ENCODE measurements at places on chromosomes 2 and 18. TPM values are rescaled to one million over a fixed set of nuclear protein-coding genes. Genes with fewer than 3 reads are reported as not detected.

- DNase-seq, result no peak
Observed at GRCh38 chr2:63681896-63682295, 93.1 kb downstream of the MDH1 start.

CHRNG gene
- total RNA-seq, result not detected

RAB6C gene
- total RNA-seq, result not detected

TMEM17 gene
- total RNA-seq, result 0.51 TPM

TMEM37 gene
- total RNA-seq, result 0.51 TPM

- DNase-seq, result no peak
Observed at GRCh38 chr2:9462313-9462712, 12.0 kb upstream of the IAH1 start.

NYAP2 gene
- not detected for total RNA-seq

OTOS gene
- total RNA-seq, result not detected

- DNase-seq, result no peak
Observed at GRCh38 chr2:80246534-80246933, 58.0 kb downstream of the LRRTM1 start.

DNA sequence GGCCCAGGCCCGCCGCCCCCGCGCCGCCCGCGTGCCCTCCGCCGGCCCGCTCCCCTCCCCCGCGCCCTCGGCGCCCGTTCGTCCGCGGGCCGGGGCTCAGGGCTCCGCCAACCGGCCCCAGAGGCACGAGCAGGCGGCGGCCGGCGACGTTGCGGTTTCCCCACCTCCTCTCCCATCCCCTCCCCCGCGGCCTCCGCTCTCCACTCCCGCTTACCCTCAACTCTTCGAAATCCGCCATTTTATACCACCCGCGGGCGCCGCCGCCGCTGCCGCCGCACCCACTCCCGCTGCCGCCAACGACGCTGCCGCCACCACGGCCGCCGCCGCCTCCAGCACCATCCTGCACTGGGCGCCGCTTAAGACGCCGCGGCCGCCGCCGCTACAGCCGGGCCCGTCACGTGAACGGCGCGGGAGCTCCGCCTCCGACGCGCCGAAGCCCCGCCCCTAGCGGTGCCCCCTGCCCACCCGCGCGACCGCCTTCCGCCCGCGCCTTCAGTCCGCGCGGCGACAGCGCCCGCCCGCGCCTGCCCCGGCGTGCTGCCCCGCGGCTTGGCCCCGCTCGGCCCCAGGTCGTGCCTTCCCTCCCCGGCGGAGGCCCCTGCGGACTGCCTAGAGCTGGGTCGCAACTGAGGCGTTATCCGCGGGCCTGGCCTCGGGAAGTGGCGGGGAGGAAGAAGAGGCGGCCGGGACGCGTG is at the start of the genes KATNAL2 and PIAS2:
Gene KATNAL2 (plus strand): TSS at position 495 of the 695 bp plus-strand sequence. CDS start 29,271 bp downstream, outside the sequence.
Gene PIAS2 (minus strand): TSS at position 400 of the 695 bp plus-strand sequence. CDS start 162 bp downstream, at position 238.
- peak; percentile 82 for DNase-seq

DNA sequence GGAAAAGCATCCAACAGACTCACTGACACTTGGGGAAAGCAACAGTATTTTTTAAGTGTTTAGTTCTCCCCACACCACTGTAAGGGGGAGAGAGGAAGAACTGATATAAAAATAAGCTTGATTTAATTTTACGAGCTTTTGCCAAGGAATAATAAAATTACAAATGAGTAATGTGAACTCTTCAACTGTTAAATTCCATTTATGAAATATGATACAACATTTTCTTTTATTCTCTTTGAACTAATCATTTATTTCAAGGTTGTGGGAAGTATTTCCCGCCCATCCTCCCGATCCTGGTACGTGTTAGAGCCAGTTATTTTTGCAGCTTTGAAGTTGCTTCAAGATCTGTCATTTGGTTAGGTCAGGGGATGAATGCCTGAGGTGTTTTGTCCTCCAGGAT is 35.2 kb downstream of the WDPCP start:
- DNase-seq, result no peak

- DNase-seq, result no peak
Observed at GRCh38 chr2:8036366-8036765, 645.5 kb upstream of the ID2 start.
